Activated CD4-positive, CD25-positive, alpha-beta regulatory T cell treated with anti-CD3 and anti-CD28 coated beads, Interleukin-2, amount 50 U/mL, for 16 hours (primary cell): ENCODE measurements at places on chromosomes 13 and 19.

- DNase-seq: no peak
These were observed 8.5 kb downstream of the ZNF430 start for GRCh38 chr19:21028969-21029268.

GRCh38 chr19:4456476-4456842 is 1.1 kb downstream of the UBXN6 start:
- DNase-seq: no peak

GRCh38 chr13:77724092-77724491 is 26.6 kb downstream of the SLAIN1 start:
- DNase-seq: no peak

DNA sequence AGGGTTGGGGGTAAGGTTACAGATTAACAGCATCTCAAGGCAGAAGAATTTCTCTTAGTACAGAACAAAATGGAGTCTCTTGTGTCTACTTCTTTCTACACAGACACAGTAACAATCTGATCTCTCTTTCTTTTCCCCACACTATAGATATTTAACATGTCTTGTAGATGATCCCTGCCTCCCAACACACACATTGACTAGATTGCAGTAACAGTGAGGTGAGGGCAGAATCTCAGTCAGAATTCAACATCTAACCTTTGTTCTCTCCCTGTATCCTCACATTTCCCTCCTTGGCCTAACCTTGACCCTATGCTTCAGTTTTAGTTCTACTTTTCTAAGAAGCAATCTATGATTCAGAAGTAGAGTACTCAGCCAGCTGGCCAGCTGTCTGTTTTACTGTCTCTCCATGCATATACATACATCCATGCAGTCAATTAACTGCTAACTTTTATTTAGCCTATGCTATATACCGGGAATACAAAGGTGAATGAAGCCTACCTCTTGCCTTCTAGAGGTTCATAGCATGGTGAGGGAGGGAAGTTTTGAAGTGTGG is 18.1 kb downstream of the DNAJC15 start:
- no peak for DNase-seq

GRCh38 chr19:307111-307531 is 15.9 kb upstream of the PLPP2 start:
- no peak for DNase-seq

- no peak for DNase-seq
These were observed 3.6 kb upstream of the NFILZ start for GRCh38 chr19:8626842-8627241.

GRCh38 chr19:41708481-41708880 is at the start of gene CEACAM5:
Gene CEACAM5 (plus strand): TSS chr19:41708626. CDS start chr19:41708732, 106 bp downstream.
- no peak for DNase-seq

DNA sequence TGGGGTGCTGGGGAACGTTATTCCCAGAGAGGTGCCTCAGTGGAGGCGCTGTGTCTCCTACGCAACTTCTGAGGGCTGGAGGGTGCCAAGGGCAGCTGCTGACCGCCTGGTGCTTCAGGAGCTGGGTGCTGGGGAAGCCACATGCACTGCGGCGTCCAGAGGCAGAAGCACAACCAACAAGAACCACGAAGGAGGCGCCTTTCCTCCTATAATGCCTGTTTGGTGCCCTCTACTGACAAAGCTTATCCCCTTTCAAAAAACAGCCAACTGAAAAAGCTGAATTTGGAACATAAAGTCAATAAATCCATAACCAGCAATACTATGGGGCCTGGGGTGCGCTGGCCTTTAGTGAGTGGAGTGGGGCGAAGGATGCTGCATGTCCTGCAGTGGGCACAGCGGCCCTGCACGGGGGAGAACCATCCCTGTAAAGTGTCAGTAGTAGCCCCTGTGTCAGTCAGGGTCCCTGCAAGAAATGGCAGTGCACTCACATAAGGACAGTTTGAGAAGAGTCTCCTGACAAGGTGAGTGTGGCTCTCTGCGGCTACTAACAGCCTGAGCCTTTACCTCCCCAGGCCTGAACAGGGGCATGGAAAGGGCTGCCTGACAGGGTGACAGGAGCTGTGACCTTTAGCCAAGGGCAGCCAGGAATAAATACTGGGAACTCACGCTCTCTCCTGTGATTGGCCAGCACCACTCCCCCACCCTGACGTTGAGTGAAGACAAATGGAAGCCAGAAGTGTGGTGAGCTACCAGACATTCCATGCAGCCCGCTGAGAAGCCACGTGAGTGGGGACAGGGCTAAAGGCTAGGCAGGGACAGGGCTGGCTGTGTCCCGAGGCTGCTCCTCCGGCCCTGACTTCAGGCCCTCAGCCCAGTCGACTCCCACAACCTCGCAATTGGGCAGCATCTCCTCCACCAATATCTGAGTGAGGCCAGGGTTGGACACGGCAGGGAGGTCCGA is 4.5 kb upstream of the B3GNT8 start:
- no peak for DNase-seq

GRCh38 chr19:45125975-45126493 is 33.1 kb downstream of the PPP1R37 start:
- DNase-seq: peak; percentile 26

GRCh38 chr13:22789027-22789593 is 391.7 kb upstream of the SGCG start:
- no peak for DNase-seq

DNA sequence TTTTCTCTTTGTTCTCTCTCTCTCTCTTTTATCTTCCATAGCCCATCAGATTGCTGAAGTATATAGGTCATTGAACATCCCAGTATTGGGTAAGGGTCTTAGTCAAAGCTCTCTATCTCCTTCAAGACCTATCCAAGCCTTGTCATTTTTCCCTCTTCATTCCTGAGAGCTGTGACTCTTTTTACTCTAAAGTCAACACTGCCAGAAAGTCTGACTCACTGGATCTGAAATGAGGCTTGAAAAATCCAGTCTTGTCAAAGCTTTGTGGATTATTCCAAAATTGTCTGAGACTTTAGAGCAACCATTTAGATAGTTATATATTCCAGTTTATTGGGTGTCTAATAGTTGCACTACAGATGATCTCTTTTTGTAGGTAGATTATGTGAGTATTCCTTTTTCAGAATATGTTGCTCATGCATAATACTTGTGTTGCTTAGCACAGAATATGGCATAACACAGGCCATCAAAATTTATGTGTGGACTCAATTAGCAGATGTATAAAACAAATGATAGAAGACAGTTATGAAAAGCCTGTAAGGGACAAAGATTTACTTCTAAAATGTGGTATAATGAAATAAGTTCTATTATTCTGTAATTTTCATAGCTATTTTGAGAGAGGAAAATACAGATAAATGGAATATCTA is 389.3 kb upstream of the PCDH9 start:
- DNase-seq: no peak

GRCh38 chr13:84025824-84026223 is 143.6 kb upstream of the SLITRK1 start:
- no peak for DNase-seq

- no peak for DNase-seq
These were observed 158.1 kb upstream of the TSC22D1 start for GRCh38 chr13:44734201-44734707.

GRCh38 chr19:31308781-31309180 is 40.5 kb downstream of the TSHZ3 start:
- DNase-seq: no peak

DNA sequence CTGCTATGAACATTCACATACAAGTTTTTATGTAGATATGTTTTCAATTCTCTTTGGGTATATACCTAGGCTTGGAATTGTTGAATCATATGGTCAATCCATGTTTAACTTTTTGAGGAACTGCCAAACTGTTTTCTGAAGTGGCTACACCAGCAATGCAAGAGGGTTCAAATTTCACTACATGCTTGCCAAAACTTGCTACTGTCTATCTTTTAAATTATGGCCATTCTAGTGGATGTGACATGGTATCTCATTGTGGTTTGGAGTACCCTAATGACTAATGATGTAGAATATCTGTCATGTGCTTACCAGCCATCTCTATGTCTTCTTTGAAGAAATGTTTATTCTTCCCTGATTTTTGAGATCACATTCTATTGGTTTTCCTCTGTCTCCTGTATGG is 860.3 kb downstream of the DIAPH3 start:
- DNase-seq: no peak

DNA sequence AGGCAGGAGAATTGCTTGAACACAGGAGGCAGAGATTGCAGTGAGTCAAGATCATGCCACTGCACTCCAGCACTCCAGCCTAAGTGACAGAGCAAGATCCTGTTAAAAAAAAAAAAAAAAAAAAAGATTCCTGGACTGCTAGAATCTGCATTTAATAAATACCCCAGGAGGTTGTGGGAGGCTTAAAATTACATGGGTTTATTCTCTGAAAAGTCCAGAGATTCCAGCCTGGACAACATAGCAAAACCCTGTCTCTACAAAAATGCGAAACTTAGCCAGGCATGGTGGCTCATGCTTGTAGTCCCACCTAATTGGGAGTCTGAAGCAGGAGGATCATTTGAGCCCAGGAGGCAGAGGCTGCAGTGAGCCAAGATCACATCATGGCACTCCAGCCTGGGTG is 9.5 kb upstream of the SLC1A5 start:
- no peak for DNase-seq

GRCh38 chr13:21478881-21479808 is 20.0 kb upstream of the ZDHHC20 start:
- DNase-seq: peak; percentile 36

DNA sequence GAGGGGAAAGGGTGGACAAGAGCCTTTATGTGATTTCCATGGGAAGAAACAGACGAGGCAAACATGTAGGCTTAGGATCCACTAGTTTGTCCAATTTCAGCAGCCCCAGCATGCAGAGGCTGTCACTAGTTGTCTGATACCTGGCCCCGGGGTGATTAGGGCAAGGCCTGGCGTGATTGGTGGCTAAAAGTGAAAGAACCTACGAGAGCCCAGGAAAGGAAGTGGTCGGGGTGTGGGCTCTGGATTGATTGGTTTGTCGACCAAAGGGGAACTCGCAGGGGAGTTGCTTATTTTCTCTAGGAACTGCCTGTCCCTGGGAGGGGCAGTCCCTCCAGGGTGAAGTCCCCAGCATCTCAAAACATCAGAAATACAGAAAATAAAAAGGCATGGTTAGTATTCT is 64.2 kb upstream of the UQCRFS1 start:
- peak; percentile 9 for DNase-seq

DNA sequence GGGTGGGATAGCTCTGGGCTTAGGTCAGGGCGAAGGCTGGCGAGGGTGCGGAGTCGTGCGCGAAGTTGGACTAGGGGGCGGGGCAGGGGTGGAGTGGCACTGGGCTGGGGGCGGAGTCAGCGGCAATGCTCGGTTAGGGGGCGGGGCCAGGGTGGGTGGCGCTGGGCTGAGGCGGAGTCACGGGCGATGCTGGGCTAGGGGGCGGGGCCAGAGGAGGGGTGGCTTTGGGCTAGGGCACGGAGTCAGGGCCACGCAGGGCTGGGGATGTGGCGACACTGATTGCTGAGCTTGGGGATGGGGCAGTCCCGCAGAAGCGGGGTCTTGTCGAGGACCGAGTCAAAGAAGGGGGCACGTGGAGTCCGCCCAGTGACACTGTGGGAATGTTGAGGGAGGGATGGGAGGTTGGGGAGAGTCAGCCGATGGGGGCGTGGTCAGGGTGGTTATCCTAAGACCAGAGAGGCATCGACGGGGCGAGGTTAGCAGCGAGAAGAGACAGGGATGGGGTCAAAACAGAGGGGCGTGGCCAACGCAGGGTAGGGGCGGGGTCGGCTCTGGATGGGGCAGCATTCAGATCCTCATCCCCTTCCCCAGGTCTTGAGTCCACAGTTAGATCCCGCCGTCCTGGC is 8.7 kb downstream of the HOMER3 start:
- peak; percentile 61 for DNase-seq

DNA sequence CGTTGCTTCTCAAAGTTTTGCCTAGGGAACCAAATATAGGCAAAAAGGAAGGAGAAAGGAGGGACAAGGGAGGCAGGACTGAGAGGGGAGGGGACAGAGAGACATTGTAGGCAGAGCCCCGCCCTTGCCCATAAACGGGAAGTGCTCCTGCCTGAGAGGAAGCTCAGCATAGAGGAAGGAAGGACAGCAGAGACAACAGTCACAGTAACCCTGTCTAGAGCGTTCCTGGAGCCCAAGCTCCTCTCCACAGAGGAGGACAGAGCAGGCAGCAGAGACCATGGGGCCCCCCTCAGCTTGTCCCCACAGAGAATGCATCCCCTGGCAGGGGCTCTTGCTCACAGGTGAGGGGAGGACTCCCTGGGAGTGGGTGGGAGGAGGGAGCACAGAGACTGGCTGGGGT is at the start of gene CEACAM21:
Gene CEACAM21, plus strand, starts transcription at position 169 of the 400 bp plus-strand sequence. Its CDS starts 109 bp downstream, at position 278.
- no peak for DNase-seq

DNA sequence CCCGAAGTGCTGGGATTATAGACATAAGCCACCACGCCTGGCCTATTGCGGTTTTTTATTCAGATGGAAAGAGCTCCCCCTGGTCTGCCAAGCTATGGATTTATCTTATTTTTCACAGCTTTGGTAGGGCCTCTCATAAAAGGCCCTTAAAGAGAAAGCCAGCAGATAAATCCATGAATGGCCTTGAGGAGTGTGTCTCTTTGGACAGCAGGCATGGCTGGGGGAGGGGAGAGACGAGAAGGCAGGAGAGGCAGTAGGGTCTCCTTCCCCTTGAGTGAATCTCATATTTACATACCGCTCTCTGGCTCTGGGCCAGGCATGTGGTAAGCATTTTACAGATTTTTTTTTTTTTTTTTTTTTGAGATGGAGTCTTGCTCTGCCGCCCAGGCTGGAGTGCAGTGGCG is 25.2 kb downstream of the MARK4 start:
- no peak for DNase-seq

DNA sequence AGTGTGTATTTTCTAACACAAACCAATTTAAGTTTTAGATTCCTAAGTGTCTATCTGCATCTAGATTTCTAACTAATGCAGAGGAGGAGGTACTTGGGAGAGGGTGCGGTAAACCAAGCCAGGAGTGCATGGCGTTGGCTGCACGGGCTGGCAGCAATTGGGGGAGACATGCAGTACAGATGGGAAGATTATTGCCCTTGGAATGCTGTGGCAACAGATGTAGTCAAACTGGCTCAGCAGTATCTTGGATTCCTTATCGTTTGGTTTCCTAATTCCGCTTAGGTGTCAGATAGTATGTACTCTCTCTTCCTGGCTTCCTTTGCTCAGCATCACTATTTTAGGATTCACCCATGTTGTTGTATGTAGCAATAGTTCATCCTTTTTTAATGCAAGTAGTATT is 29.4 kb upstream of the STK24 start:
- DNase-seq: no peak
